Activated CD8-positive, alpha-beta memory T cell treated with anti-CD3 and anti-CD28 coated beads for 4 hours (primary cell): ENCODE measurements at places on chromosomes 1 and 21.

GRCh38 chr1:171922999-171923398, 81.7 kb downstream of the DNM3 start:
- DNase-seq = no peak

- no peak for DNase-seq
Measured at GRCh38 chr1:94425821-94426484, 7.8 kb downstream of the ABCD3 start.

DNA sequence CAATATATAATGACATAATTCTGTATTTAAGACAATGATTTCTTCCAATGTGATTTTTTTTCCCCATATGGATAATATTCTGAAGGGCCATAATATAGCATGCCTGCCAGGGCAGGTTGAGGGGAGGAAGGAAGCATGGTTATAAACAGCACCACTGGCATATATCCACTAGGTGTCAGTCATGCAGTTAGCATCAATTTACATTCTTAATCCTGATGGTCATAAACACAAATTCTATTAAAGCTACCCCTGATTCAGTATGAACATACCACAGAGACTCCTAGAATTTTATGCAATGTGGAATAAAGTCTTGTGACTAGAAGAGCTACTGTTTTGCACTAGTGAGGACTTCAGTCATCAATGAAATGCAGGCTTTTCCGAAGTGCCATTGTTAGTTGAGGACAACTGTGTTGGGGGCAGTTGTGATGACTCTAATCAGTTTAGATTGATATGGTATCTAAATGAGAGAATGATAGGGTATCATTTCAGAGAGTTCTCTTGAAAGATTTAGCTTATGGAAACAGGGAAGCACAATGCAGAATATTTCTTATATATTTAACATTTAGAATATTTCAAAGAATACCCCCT, 342.7 kb upstream of the NR5A2 start:
- DNase-seq = no peak

DNA sequence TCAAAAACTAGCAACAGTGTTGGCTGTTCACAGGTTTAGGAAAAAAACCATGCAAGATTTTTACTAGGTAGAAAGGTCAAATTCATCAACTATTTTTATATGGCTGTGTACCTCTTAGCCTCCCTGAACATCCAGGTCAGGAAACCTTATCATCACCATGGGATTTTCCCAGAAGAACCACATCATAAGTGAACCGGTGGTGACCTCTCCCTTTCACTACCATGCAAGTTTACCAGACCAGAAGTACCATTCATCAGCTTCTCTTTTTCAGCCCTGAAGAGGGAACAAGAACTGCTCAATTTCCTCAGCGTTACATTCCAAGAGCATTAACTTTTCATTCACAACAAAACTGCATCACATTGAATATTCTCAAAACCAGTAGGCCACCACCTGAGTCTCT, 5.9 kb downstream of the SSBP3 start:
- DNase-seq = no peak

GRCh38 chr1:214548988-214549387, 2.4 kb downstream of the PTPN14 start:
- no peak for DNase-seq

DNA sequence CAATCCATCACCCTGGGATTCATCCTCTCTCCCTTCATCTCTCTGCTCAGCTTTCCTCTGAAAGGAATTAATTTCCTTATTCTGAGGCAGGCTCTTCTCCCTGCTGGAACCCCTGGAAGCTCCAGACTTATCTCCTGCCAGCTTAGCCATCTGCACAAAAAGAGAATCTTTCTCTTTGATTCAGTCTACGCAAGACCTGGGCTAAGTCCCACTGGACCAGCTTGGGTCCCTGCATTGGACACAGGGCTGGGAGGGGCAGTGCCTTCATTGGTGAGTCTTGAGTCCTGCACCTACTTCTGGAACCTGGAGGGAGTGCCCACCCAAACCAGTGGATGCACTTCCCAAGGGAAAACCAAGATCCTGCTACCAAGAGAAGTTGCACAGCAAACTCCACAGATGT, 271.7 kb upstream of the CSF3R start:
- no peak for DNase-seq

DNA sequence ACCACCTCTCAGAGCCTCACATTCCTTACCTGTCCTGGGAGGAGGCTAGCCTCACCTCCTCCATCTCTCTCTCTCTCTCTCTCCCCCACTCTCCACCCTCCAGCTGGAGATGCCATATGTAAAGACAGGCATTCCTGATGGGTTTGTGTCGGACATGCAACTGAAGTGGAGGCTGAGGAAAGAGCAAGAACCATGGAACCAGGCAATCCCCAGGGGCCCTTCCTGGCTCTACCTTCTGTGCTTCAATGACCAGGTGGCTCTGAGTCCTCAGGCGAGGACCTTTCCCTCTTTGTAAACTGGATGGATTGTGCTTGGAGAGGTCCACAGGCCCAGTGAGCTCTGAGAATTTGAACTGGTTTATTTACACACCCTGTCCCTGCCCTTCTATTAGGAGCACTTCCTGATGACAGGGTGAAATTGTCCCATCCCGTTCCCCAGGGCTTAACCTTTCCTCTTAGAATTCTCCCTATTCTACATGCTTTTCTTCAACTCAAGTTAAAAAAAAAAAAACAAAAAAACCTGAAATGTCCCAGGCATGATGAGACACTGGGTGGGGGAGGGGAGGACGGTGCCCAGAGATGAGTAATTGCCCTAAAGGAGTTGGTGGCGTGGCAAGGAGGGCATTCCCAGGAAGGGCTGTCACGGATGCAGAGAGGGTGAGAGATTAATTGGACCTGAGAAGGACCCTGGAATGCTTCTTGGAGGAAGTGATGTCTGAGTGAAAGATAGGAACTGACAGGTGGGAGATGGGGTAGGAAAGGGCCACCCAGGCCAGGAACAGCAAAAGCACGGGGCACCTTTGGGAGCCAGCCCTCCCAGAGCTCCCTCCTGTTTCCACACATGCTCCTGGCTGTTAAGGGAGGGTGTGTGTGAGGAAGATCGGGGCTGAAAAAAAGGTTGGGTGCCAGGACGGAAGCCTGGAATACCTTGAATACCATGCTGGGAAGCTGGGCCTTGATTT, 50.2 kb upstream of the WASF2 start:
- DNase-seq = no peak

DNA sequence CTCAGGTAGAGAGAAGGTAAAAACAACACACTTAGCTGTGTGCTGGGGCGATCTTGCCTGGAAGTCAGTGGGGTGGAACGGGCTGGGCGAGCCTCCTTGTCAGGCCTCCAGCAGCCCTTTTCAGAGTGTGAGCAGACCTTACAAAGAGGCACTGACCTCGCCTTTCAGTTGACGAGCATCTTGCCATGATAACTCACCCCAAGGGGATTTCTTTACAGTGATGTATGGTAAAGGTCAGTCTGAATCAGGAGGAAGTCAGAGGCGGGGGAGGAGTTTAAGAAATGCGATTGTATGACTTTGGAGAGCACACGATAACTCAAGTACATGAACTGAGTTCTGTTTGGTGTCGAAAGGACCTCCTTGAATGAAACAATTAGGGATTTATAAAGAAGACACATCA, 326.5 kb upstream of the PROX1 start:
- no peak for DNase-seq

- DNase-seq = no peak
Measured at GRCh38 chr21:22582026-22582425, 1583.8 kb downstream of the NCAM2 start.

DNA sequence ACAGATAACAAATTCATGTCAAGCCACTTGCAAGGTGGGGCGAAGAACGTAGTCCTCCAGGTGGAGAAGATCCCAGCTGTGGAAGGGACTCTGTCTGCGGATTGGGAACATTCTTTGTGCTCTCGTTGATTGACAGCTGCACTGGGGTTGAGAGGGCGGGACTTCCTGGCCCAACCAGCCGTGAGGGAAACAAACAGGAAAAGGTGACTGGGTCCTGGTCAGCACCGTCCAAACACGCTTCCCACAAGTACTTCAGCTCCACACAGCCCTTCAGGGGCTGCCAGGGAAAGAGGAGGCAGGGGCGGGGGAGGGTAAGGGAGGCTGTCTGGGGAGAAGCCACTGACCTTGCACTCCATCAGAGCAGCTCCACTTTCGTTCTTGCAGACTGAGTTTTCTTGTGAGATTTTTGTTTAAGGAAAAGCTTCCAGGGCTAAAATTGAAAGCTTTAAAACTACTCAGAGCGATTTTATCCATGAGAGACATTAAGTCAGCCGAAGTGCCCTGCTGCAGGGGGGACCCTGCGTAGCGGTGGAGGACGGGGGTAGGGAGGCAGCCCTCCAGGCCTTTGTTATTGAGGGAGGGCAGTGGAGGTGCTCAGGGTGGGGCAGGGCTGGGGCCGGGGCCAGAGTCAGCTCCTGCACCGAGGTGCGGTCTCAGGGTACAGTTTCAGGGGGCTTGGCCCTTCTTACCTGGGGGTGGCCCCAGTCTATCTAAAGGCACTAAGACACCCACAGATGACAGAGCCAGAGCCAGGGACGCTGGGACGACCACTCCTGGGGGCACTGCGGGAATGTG, 21.6 kb upstream of the STUM start:
- DNase-seq = no peak
